ENCODE measurements at places on chromosomes 1 and 21.

- no peak for DNase-seq
Observed at GRCh38 chr1:224520808-224521207, 86.2 kb upstream of the WDR26 start.

GRCh38 chr1:173758980-173759379 is 44.2 kb downstream of the KLHL20 start:
- DNase-seq: no peak

- no peak for DNase-seq
Observed at GRCh38 chr21:34135330-34135729, 62.0 kb downstream of the MRPS6 start.

DNA sequence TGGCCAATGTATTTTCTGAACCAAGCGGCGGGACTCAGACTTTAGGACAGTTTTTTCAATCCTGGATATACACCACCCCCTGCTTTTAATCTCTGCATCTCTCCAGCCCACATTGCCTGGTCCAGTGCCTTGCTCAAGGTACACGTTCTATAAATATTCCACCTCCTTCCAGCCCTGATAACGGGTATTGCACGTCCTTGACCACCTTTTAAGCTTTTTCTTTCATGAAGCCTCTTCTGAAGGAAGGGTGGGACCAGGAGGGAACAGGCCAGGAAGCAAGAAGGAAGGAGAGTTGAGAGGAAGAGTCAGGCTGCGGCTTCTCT is 3.4 kb downstream of the S100A16 start:
- no peak for DNase-seq

DNA sequence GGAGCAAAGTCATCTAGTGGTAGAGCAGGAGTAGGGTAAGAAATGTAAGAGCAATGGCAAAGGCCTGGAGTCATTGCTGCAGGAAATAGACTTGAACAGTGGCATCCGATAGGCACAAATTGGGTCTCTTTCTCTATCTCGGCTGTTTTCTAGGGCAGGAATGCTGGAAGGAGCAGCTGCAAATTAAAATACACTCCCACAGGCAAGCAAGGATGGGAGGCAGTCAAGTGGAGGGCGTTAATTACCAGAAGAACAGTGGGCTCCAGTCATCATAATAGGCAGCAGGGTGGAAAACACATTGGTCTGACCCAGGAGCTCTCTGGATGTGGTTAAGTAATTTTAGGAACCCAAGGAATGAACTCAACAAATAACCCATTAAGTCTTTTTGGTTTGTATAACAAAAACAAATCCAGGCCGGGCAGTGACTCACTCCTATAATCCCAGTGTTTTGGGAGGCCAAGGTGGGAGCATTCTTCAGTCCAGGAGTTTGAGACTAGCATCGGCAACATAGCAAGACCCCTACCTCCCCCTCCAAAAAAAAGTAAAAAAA is 7.8 kb upstream of the TDRD5 start:
- DNase-seq: no peak

All from iPS DF 6.9 (cell line).